ENCODE measurements at places on chromosomes 6 and 20. TPM values are rescaled to one million over a fixed set of nuclear protein-coding genes. Genes with fewer than 3 reads are reported as not detected.

GMPR gene
- 3.8 TPM for total RNA-seq

MRPS10 gene
- total RNA-seq = 29.0 TPM

FAM162B gene
- total RNA-seq = 1.8 TPM

OPRL1 gene
- 0.50 TPM for total RNA-seq

ZSCAN26 gene
- 16.7 TPM for total RNA-seq

- no peak for DNase-seq
Observed at GRCh38 chr6:90328004-90328403, 31.4 kb upstream of the BACH2 start.

- DNase-seq = no peak
Observed at GRCh38 chr6:33183071-33183683, 9.1 kb downstream of the COL11A2 start.

DNA sequence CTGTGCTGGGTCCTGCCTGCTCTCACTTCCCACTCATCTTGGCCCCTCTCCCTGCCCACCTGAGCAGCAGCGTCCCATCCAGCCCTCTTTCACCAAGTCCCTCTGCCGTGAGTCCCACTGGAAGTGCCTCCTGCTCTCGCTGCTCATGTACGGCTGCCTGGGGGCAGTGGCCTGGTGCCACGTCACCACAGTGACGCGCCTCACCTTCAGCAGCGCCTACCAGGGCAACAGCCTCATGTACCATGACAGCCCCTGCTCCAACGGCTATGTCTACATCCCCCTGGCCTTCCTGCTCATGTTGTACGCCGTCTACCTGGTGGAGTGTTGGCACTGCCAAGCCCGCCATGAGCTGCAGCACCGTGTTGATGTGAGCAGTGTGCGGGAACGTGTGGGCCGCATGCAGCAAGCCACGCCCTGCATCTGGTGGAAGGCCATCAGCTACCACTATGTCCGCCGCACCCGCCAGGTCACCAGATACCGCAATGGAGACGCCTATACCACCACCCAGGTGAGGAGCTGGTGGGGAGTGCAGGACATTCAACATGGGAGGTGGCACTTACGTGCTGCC, 2.8 kb downstream of the TMEM151B start:
- no peak for DNase-seq

GRCh38 chr6:40194447-40195170, 260.3 kb upstream of the MOCS1 start:
- DNase-seq = no peak

DNA sequence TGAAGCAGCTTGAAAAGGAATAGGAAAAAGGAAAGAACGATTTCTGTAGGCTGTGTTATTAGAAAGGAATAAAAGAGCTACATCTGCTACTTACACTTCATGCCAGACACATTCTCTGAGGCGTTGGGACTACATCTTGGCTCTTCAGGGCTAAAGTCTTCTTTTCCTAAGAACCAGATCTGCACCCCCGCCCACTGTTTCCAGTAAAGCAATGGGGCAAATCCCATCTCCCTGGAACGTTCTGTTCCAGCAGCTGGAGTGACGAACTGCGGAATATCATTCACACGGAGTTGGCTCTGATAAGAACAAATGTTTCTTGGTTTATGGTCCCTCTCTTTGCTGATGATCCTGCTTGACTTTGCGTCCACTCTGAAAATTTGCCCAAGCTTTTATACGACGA, 26.9 kb downstream of the FAM50B start:
- DNase-seq = no peak

DNA sequence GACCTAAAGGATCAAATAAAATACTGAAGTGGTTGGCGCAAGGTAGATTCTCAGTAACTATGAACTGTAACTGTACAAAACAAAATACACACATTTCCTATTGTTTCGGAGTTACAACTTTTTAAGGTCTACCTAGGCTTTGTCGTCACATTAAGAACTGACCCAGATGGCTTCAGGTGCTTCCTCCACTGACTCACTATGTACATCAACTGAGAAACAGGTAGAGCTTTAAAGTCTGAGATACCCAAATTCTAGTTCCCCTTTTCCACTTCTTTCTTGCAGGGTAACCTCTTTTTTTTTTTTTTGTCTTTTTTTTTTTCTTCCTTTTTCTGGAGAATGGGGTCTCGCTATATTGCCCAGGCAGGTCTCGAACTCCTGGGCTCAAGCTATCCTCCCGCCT, 5.5 kb downstream of the SNRPB start:
- no peak for DNase-seq

GRCh38 chr6:156953479-156954146, 176.4 kb downstream of the ARID1B start:
- DNase-seq = no peak

DNA sequence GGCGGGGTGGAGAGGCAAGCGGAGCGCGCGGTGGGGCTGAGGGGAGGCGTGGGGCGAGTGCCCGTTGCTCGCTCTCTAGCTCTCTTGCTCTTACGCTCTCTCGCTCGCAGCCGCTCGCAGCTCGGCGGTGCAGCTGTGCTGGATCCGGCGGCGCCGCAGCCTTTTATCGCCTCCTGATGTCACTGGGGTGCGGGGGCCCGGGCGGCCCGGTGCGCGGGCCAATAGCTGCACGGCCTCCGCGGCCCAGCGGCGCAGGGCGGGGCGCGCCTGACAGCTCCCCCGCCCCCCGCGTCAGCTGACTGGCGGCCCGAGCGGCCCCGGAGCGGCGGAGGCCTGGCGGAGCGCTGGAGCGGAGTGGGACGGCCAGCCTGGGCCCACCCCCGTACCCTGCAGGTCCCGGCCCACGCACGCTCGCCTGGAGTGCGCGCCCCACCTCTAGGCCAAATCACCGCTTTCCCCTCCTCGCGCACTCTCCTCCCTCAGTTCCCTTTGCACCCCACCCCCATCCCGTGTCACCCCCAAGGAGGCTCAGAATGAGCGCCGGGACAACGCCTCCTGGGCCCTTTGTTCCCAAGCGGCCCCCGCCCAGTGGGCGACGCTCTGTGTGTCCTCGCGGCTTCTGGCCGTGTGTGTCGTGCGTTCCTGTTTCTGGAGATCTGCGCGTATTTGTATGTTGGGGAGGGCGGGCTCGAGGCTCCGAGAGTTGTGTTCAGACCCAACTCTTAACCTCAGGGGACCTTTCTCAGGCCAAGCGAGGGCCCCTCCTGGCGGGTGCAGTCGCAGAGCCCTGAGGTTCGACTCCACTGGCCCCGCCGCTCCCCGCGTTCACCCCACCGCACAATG, at the start of gene MAFB:
MAFB (minus strand) TSS at position 137 of the 843 bp plus-strand sequence. CDS start 386 bp downstream, outside the sequence.
- peak; percentile 97 for DNase-seq

- no peak for DNase-seq
Observed at GRCh38 chr6:131910956-131911355, 40.2 kb downstream of the CCN2 start.

- DNase-seq = no peak
Observed at GRCh38 chr20:13571662-13572061, 67.1 kb downstream of the TASP1 start.

DNA sequence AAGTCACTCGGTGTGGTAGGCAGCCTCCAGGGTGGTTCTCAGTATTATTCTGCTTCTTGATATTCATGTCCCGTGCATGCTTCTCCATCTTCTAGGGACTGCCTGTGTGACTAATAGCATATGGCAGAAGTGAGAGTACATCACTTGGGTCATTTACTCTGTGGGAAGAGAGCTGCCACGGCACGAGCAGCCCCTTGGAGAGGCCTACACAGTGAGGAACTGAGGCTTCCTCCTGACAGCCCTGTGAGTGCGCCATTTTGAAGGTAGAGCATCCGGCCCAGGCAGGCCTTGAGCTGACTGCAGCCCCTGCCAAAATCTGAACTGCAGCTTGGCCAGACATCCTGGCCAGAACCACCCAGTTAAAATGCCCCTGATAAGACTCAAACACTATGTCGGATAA, 17.3 kb upstream of the MCUR1 start:
- no peak for DNase-seq

DNA sequence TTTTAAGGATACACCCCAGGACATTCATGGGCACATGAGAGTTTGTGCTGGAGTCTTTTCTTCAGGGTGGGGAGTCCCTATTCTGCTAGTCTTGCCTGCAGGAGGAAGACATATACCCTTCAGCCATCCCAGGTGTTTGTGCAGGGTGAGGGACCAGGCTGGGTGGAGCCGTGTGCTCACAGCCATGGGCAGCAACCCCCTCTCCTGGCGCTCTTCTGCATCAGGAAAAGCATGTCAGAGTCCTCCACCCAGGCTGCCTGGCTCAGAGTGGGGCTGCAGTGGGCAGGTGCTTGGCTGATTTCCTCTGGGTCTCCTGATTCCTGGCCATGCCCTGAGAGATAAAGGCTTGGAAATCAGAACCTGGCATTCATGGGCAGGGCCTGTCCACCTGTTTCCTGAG, 22.7 kb upstream of the MLN start:
- no peak for DNase-seq
